ENCODE measurements at places on chromosomes 6 and 20.

GRCh38 chr6:13278164-13278563, 50.2 kb downstream of the TBC1D7 start:
- no peak for DNase-seq

DNA sequence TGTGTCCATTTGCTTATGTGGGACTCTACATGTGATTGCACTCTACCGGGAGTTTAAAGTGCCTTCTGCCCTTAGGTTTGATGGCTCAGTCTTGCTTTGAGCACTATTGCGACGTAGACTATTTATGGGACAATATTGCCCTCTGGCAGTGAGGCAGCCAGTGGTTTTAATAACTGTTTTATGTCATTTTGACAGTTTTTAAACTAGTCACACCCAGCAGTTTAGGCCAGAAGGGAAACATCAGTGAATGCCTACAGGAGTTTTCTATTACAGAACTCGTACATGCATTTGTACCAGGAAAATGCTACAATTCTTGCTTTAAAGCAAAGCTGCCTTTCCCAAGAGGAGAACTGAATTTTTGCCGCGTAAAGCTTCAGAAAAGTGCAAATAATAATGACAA, 813.7 kb downstream of the KIF16B start:
- no peak for DNase-seq

- DNase-seq: no peak
Measured at GRCh38 chr20:62011403-62011790, 54.3 kb downstream of the TAF4 start.

DNA sequence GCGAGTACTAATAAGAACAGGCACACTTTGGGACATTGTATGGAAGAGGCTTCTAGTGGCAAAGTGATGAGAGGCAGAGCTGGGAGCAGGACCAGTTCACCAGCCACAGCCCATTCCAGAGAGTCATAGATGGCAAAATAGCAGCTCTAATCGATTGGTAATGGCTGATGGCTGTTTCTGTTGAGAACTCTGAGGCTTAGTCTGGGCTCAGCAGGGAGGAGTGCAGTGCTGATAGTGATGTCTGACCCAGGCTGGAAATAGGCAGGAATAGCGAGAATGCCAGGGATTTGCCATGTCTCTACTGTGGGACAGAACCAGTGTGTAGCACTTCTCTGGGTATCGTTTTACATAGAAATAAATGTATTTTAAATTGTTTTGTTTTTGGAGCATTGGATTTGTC, 620.0 kb upstream of the FLRT3 start:
- no peak for DNase-seq

GRCh38 chr20:7137395-7138151, 370.1 kb downstream of the BMP2 start:
- no peak for DNase-seq

GRCh38 chr6:155436981-155437749, 18.5 kb downstream of the NOX3 start:
- no peak for DNase-seq

DNA sequence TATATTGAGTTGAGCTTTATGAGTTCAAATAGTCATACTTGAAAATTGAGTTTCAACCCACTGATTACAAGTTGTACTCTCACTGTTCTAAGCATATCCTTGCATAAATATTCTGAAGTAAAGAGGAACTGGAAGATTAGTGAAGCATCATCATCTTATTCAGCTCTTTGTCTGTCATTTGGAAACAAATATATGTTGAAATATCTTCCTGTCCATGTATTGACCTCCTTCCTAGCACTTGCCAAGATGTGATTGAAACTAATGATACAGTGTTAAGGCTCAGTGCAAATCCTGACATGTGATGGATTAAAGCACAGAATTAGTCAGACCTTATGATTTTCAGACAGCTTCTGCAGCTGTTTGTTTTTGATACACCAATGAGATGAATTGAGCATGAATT, 434.3 kb downstream of the TBC1D32 start:
- DNase-seq: no peak

DNA sequence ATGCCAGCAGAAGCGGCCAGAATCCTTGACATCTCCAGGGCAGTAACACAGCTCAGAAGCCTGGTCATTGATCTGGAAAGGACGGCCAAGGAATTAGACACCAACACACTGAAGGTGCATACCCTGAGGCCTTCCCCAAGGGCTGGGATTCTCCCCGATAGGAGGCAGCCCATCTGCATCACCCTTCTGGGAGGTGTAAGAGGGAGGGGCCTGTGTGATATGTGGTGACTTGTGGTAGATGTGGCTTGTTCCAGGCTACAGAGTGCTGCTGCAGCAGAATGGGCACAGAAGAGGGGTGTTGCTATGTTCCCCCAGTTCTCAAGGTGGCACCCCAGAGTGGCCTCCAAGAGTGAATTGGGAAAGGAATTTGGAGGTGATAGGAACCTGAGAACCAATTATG, 11.2 kb downstream of the TRIM40 start:
- no peak for DNase-seq

DNA sequence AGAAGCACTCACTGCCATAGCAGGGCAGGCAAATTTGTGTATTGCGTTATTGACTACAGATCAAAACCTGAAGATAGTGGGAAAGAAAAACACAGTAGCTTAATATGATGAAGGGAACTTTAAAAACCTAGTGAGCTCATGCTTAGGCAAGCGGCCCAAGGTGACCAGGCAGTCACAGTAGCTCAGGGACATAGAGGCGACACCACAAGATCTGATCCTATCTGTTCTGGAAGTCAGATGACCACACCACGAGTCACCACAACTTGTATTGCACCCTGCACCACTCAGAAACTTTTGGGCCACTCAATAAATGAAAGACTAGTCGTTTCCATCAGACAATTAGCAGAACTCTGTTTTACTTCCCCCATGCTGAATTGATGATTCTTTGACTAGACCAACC, 4.9 kb downstream of the CLIC5 start:
- DNase-seq: no peak

DNA sequence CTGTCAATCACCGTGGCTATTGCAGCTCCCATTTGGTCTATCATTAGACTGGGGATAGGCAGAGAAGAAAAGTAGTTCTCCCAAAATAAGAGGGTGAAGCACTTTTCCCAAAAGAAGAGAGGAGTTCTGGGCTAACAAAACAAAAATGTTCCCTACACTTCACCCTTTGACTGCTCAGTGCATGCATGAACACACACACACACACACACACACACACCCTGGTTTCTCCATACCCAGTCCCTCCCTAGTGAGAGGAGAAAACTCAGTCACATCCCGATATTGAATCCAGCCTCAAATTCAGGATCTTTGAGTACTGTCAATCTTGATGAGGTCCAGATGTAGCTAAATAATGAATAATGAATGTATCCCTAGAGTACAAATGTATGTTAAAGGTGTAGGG, 4.6 kb upstream of the TBPL1 start:
- no peak for DNase-seq

GRCh38 chr6:92196325-92196724, 1223.0 kb downstream of the EPHA7 start:
- no peak for DNase-seq

GRCh38 chr6:97632341-97632740, 349.3 kb upstream of the MMS22L start:
- no peak for DNase-seq

DNA sequence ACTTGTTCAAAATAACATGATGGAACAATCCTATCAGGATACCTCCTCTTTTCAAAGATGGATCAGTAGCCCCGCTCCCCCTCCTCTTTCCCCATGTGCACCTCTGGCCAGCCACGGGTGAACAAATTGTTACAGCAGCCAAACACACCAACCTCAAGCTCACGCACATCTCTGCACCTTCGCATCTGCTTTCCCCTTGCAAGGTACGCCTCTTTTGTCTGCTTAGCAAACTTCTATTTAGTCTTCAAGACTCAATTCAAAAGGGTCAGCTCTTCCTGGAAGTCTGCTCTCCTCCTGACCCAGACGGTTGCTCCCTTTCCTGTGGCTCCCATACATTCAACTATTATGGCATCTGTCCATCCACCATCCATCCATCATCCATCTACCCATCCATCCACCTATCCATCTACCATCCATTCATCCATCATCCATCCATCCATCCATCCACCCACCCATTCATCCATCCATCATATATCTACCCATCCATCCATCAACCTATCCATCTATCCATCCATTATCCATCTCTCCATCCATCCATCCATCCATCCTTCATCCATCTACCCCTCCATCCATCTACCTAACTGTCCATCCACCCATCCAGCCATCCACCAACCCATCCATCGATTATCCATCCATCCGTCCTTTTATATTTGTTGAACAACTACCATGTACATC, 36.3 kb upstream of the CDH22 start:
- no peak for DNase-seq

DNA sequence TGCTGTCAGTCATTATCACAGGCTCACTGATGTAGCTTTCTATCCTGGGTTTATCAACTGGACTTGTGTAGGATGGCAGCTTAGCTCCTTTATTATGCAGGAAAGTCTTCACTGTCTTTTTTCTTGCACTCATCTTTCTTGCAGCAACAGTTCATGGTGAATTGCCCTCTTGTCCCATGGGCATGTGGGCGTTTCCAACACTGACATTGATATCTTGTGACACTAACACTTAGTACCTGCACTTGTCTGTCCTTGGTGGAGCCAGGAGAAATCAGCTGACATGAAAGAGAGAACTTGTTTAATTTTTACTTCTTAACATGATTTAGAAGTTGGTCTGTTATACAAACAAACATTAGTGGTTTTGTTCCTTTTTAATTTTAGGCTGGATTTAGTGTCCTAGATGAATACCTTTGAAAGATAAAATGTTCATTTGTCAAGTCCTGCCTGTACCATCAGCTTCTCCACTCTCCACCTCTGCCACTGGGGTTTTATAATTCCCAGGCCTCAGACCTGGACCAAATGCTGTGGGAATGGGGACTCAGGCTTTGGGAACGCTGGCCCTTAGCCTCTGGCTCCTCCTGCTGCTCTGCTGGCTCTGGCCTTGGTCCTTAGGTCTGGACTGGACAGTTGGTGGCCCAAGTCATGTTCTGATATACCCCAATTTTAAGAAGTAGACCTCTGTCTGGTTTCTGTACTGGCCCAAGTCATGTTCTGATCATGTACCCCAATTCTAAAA, 161.0 kb upstream of the LAMP5 start:
- DNase-seq: no peak

GRCh38 chr20:22341508-22341907, 242.9 kb downstream of the FOXA2 start:
- no peak for DNase-seq

- no peak for DNase-seq
Measured at GRCh38 chr6:101404775-101405174, 11.3 kb downstream of the GRIK2 start.

- DNase-seq: no peak
Measured at GRCh38 chr6:159919800-159920199, 29.0 kb downstream of the MAS1 start.

GRCh38 chr6:148934539-148934938, 187.7 kb downstream of the UST start:
- DNase-seq: no peak

- no peak for DNase-seq
Measured at GRCh38 chr6:102732898-102733297, 1339.4 kb downstream of the GRIK2 start.

- no peak for DNase-seq
Measured at GRCh38 chr6:87965806-87966205, 81.8 kb upstream of the SPACA1 start.

GRCh38 chr6:109332748-109333147, 49.5 kb downstream of the CD164 start:
- no peak for DNase-seq

- no peak for DNase-seq
Measured at GRCh38 chr6:164105705-164106104, 691.2 kb downstream of the QKI start.

DNA sequence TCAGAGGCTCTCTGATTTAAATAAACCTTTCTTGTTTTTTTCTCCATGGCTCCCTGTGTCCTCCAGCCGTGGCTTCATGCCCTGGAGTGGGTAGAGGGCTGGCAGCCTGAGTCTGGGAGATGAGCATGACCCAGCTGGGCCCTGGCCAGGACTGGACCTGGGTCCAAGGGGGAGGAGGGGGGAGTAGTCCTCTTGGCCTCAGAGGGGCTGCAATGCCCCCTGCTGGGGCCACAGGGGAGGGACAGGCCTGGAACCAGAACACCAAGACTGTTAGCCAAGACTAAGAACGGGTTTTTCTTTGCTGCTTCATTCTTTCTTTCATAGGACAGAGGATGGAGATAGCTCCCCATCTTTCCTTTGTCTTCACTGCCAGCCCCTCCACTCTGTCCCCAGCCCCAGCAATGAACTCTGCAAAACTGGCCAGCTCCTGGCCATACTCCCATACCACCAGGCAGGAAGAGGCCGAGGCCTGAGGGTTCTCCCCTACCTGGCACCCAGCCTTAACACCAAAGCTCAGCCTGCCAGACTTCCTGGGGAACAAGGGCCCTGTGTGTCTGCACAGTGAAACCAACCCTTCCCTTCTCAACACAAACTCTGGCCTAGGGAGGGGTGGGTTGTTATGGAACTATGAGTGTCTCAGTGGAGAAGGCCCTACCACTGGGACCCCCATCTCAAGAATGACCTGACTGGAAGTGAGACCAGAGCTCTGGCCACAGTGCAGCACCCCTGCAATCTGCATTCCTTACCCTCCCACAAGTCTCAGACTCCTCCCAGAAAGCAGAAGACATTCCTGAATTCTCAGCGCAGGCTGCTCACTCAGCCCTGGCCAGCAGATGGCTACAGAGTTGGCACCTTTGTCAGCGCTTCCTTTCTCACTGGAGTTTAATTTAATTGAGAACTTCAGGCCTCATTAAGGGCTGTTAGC, 11.0 kb downstream of the SLC29A1 start:
- DNase-seq: no peak

DNA sequence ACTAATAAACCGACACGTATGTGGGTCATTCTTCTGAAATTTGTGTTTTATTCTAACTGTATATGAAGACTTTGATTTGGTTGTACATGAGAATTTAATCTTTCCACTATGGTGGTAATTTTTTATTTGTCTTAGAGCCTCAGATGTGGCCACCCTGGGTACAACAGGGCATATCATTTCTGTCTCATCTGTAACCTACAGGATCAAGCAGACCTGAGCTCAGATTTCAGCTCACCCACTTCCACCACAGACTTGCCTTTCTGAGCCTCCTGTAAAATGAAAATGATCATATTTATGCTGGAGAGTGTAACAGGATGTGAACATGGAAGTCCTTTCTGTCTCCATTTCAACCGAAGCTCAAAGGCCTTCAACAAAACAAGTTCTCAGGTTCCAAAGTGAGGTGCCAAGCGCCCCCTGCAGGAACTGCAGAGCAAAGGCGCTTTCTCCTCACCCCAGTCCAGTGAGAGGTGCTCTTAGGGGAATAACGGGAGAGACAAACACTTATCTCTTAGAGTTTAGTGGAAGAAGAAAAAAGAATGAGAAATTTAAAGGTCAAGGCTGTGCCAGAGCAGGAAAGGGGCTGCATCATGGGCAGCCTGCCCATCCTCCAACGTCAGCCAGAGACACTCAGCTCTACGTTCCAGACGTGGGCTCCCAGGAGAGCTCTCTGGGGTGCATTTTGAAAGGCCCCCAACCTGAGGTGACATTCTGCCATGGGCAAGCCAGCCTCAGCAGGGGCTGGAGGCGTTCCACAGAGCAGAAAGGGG, 23.0 kb upstream of the CD24 start:
- no peak for DNase-seq

All from cortex of kidney (tissue), 1 donor.